Suppressor macrophage (primary cell): ENCODE measurements at places on chromosomes 7 and 10.
A peak's percentile ranks its signal among the peaks of the same experiment; 100 is the strongest.

GRCh38 chr10:60816628-60817397, 38.5 kb downstream of the CDK1 start:
- DNase-seq, result peak; percentile 59

DNA sequence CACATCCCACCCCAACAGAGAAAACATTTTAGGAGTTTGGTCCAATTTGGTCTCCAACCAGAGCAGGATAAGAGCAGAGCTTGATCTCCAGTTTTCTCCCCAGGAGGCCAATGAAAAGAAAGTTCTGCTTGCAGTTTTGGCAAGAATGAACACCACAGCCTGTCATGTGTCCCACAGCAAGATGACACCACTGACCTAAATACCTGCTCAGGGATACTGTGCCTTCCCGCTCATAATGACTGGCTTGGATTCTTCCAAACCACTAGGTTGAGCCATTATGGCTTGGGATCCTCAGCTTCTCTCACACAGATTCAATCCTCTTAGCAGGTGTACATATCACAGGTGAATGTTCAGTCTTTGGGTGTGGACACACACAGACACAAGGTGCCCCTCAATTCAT, 53.3 kb downstream of the C10orf90 start:
- DNase-seq, result no peak

DNA sequence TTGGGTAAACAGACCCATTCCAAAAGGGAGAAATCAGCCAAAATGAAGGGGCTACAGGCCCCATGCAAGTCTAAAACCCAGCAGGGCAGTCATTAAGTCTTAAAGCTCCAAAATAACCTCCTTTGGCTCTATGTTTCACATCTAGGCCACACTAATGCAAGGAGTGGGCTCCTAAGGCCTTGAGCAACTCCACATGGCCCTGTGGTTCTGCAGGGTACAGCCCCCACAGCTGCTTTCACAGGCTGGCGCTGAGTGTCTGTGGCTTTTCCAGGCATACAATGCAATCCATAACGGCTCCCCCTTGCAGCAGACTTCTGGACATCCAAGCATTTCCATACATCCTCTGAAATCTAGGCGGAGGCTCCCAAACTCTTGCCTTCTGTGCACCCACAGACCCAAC, 9.0 kb downstream of the TMEM243 start:
- DNase-seq, result no peak

DNA sequence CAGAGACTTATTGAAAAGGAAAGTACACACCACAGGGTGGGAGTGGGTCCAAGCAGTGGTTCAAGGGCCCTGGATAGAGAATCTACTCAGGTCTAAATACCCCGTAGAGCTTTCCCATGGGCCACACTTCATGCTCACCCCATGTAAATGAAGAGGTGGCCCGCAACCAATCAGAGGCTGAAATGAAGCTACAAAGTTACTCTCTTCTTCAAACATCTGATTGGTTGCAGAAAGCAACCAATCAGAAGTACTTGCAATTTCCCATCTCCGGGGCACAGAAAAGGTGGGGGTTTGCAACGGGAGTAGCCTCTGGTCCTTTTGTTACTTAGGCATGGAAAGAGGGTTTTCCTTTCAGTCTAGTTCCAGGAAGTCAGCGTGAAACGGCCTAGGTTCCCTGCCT, 15.2 kb upstream of the GALNTL5 start:
- DNase-seq, result no peak

DNA sequence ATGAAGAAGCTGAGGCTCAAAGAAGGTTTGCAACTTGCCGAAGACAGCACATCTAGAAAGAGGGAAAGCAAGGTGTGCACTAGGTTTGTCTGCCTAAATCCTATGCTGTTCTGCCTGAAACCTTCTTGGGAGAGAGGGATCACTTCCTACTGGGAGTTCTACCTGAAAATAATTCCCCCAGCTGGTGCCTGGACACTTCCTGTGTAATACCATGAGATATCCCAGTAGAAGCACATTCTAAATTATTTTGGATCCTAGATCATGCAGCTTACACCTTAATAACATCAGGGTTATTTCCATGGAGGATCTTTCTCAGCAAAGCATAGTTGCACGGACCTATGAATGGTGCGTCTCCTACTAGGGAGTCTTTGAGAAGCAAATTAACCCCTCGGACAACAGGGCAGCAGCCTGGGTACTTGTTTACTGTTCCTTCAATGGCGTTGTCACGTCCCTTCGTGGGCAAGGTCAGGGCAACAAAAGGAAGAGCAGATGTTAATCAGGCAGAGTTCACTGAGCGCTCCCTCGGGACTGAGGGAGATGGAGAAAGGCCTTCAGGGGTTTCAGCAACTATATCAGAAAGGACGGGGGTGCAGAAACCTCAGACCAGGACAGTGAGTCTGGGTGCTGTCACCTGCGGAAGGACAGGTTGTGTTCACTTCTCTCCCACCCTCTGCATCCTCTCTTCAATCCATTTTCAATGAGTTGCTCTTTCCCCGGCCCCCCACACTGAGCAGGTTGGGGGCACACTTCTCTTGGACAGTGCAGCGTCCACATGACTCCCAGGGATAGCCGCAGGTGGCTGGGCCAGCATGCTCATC, 44.0 kb downstream of the OAT start:
- no peak for DNase-seq

DNA sequence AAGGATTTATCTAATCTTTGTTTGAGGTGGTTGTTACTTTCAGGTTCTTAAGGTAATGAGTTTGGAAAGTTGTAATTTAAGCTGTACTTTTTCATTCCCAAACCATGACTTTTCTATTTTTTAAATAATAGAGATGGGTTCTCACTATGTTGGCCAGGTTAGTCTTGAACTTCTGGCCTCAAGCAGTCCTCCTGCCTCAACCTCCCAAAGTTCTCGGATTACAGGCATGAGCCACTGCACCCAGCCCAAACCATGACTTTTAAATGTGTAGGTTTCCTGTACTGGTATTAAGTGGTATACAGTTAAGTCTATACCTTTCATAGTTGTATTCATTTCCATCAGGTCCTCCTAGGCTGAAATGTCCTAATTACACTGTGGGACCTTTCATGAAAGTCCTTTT, 10.4 kb downstream of the INPP5F start:
- no peak for DNase-seq

GRCh38 chr7:103387242-103387641, 39.8 kb downstream of the PSMC2 start:
- DNase-seq, result peak; percentile 50

DNA sequence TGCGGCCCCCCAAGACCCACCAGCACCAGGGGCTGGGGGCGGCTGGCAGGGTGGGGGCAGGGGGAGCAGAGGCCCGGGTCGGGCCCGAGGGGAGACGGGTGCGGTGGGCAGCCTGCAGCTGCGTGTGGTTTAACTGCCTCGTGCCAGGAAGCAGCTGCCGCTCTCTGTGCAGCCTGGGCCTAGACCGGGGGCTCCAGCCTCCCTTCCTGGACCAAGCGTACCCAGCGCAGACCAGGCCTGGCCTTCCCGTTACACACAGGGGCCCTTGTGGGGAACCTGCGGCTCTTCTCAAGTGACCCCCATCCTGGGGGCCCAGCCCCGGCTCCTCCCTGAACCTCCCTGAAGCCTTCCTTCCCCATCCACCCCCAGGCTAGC, 6.6 kb upstream of the INTS1 start:
- no peak for DNase-seq

- no peak for DNase-seq
Measured at GRCh38 chr7:14158111-14158510, 168.6 kb upstream of the ETV1 start.

DNA sequence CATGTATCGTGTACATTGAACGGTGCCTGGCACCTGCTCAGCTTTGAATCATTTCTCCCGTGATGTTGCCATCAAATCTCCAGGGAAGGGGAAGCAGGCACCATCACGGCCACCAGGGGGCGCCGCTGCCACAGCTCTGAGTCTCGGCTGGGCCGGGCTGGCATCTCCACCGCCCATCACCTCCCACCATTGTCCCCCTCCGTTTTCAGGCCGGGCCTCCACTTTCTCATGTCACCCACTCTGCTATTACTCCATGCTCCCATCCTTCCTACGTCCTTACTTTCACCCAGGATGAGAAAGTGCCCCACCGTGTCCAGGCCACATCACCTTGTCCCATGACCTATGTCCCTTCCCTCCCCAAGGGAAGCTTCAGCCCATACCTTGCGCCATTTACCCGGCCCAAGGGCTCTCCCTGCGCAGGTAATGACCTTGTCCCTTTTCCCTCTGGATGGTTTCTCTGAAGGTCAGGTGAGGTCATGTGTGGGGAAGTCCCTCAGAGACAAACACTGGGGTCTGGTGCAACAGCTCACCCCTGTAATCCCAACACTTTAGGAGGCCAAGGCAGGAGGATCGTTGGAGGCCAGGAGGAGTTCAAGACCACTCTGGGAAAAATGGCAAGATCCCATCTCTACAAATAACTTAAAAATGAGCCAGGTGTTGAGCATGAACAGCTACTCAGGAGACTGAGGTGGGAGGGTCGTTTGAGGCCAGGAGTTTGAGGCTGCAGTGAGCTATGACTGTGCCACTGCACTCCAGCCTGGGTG, 31.8 kb upstream of the OCM2 start:
- DNase-seq, result peak; percentile 91

DNA sequence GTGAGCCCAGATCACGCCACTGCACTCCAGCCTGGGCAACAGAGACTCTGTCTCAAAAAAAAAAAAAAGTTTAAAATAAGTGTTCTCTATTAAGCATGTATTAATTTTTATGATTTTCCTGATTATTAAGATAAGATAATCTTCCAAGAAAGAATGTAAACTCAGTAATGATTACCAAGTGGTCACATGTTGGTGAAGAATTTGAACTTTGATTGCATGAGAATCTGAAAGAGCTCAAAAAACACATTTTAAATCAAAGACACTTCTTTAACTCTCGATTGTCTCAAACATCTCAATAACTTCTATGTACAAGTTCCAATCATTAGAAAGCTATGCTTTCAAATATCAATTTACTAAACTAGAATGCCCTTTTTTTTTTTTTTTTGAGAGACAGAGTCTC, 33.8 kb downstream of the SNX8 start:
- no peak for DNase-seq

DNA sequence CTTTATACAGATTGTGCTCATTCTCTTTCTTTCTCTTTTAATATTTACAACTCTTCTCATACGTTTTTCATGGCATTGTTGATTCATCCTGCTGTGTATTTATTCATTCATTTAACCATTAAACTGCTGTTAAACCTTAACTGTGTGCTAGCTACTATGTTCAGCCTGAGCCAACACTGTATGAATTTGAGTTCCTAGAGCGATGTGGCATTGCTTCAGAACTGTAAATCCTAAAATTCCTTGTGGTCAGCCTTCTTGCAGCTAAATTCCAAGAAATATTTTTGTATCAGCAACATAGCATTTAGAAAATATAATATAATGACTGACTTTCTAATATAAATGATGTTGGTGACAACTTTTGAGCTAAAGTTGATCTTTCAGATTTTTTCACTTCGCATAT, 184.7 kb upstream of the FZD1 start:
- no peak for DNase-seq

DNA sequence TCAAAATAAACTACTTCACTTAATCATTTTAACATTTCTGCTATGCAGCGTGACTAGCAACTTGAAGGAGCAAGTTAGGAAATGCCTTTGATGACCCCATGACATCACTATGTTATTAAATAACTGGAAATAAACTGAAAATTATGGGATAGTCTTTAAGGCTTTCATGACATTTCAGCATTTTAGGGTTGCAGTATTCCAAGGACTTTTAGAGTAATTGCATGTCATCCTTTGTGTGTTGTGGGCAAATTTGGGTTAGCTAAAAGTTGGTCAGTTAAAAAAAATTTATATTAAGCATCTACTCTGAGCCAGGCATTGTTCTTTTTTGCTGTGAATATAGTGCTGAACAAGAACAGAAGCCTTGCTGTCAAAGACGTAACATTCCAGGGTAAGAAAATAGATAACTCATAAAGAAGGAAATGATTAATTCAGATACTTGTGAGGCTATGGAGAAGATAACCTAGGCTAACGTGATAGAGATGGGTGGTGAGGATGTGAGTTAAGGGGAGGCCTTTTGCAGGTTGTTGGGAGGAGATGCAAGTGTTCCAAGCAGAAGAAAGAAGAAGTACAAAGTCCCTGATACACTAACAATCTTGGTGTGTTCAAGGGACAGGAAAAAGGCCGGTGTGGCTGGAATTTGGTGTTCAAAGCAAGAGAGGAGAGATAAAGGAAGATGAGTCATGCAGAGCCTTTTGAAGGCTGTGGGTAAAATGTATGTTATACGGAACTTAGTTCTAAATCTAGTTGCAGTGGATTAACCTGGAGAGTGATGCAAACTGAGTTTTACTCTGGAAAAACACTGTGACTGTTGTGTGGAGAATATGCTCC, 610.2 kb downstream of the AUTS2 start:
- DNase-seq, result no peak
